ENCODE measurements at places on chromosomes 11 and 22.
A peak's percentile ranks its signal among the peaks of the same experiment; 100 is the strongest.

DNA sequence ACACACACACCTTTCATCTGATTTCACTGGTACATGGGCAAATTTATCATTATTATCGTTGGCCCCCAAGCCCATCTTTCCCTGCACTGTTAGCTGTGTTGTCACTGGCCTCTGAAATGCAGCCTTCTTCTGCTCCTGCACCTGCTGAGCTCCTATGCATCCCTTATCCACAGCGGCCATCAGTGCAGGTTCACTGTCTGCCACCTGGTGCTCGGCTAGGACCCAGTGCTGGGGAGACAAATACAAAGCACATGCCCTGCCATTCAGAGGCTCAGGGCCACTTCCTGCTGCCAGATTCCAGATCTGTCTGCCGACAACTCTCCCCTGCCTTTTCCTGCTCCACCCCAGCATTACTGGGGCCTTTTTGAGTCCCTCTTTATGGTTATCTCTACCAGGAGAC is 1205.4 kb downstream of the TBC1D22A start:
- no peak for DNase-seq

- no peak for DNase-seq
Observed at GRCh38 chr11:94751786-94752185, 16.4 kb upstream of the AMOTL1 start.

GRCh38 chr22:28064920-28065319 is 145.9 kb upstream of the PITPNB start:
- DNase-seq, result no peak

DNA sequence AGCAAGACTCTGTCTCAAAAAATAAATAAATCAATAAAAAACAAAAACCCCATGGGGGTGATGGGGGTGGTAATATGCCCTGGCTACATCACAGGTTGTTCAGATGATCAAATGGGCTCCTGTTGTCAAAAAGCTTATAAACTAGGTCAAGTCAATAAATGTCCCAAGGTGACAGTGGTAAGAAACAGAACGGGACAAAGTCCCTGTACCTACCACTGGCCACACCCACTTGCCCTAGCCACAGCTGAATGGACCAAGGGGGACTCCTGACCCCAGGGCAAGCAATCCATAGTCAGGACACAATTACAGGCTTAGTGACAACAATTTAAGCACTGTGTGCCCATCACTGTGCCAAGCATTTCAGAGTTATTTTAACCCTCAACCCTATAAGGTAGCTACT is 6.0 kb downstream of the NAGA start:
- no peak for DNase-seq

DNA sequence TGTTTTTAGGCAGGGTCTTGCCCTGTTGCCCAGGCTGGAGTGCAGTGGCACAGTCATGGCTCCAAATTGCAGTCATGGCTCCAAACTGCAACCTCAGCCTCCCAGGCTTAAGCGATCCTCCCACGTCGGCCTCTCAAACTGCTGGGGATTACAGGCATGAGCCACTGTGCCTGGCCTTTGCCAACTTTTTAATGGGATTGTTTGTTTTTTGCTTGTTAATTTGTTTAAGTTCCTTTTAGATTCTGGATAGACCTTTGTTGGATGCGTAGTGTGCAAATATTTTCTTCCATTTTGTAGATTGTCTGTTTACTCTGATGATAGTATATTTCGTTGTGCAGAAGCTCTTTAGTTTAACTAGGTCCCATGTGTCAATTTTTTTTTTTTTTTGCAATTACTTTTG is 10.0 kb upstream of the SCGB1D1 start:
- no peak for DNase-seq

DNA sequence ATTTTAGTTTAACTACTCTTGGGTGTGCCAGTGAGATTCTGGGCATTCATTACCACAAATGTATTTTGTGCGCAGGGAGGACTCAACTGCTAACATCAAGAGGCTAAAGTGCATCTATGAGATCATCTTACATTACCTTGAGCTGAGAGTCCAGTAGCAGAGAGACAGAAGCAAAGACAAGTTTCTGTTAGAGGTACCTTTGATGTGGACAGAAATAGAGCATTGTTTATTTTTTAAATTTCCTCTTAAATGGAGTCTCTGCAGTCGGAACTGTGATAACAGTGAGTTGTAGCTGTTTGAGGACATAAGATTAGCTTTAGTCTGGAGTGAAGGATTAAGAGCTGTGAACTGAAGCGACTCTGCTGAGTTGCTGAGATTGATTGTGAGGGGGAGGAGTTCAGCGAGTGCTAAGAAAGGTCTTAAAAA is 297.0 kb downstream of the CADM1 start:
- no peak for DNase-seq

DNA sequence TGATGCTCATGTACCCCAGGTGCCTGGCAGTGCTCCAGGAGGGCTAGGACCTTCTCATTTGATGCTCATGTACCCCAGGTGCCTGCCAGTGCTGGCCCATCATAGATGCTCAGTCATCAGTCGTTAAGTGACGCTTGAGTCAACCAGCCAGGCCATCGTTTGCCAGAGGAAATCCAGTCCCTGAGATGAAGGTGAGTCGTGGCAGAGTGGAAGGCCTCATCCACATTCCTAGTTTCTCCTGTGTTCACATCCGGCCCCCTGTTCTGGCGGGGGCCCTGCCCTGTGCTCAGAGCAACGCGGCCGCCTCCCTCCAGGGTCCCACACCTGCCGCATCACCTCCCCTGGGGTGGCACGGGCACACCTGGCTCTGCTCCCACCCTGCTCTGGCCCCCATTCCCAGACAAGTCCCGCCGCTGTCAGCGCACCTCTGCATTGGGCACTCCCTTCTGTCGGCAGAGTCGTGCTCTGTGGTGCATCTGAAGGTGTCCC is 279.9 kb downstream of the BRD1 start:
- DNase-seq, result no peak

DNA sequence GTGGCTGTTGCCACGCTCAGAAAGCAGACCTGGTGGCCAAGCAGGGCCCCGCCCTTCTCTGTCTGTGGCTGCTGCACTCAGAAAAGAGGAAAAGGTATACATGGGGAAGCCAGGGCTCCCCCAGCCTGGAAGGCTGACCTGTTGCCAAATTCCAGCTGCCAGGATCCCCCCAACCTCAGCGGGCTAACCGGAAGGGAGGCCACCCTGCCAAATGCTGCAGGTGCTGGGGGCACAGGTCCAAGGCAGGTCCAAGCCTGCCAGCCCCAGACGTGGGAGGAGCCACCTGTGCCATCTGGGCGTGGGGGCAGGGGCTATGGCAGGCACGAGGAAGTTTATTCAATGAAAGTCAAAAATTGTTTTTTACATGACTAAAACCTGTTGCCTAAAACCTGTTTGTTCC is 2.6 kb downstream of the NPTXR start:
- DNase-seq, result no peak

GRCh38 chr11:104892723-104893511 is 5.3 kb downstream of the CASP12 start:
- DNase-seq, result peak; percentile 77

GRCh38 chr11:128324531-128325141 is 262.7 kb downstream of the ETS1 start:
- DNase-seq, result no peak

GRCh38 chr11:128098781-128099180 is 488.6 kb downstream of the ETS1 start:
- DNase-seq, result no peak

- no peak for DNase-seq
Observed at GRCh38 chr11:3088806-3089205, 31.6 kb upstream of the CARS1 start.

DNA sequence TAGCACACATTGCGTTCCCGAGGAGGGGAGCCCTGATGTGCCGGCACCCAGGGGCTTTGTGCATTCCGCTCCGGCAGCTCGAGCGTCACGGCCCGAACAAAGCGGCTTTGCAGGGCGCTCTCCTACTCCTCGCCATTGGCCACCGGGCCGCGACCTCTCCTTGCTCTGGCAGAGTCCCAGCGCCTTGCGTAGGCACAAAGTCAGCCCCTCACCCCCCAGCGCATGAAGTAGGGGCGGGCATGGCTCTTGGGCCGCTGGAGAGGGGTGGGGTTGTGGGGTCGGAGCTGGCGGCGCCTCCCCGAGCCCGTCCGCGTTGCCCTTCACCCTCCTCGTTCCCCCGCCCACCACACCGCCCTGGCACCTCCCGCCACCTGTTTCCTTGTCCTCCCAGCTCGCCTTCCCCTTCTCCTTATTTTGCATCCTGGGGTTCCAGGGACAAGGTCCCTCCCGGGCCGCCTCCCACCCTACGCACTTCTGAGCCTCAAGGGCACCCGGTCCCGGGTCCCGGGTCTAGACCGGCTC is 753 bp upstream of the PPARA start:
- no peak for DNase-seq

GRCh38 chr11:104665641-104666040 is 232.6 kb downstream of the CASP12 start:
- DNase-seq, result peak; percentile 73

GRCh38 chr11:116696381-116696941 is 76.3 kb downstream of the BUD13 start:
- DNase-seq, result peak; percentile 12

All from cardiac fibroblast (primary cell).